ENCODE measurements at places on chromosomes 5 and 9. TPM values are rescaled to one million over a fixed set of nuclear protein-coding genes. Genes with fewer than 3 reads are reported as not detected.

The CYFIP2 gene
- 228 TPM for total RNA-seq

The S1PR3 gene
- total RNA-seq, result 15.5 TPM

The INSL6 gene
- not detected for total RNA-seq

The PCDHA2 gene
- 4.5 TPM for total RNA-seq

The C5orf15 gene
- 64.5 TPM for total RNA-seq

The DND1 gene
- 1.0 TPM for total RNA-seq

The FIBCD1 gene
- 4.0 TPM for total RNA-seq

The TPM2 gene
- total RNA-seq, result 899 TPM

The KCNIP1 gene
- total RNA-seq, result 0.09 TPM

The PCAT7 gene
- total RNA-seq, result 24.4 TPM

The C6 gene
- total RNA-seq, result 0.27 TPM

The FCHSD1 gene
- total RNA-seq, result 24.9 TPM

The RLN1 gene
- not detected for total RNA-seq

The LRRC19 gene
- total RNA-seq, result not detected

The SHC3 gene
- 0.53 TPM for total RNA-seq

The GNA14 gene
- total RNA-seq, result 0.21 TPM

The UBE2QL1 gene
- total RNA-seq, result 5.9 TPM

The PCDHGA12 gene
- 1.7 TPM for total RNA-seq

The GADD45G gene
- total RNA-seq, result 34.6 TPM

The CDKN2A gene
- 0.25 TPM for total RNA-seq

The FRMD3 gene
- total RNA-seq, result 74.1 TPM

The IL3 gene
- total RNA-seq, result not detected

The TRIM23 gene
- total RNA-seq, result 17.6 TPM

The PBX3 gene
- total RNA-seq, result 293 TPM

The CAVIN4 gene
- 2.4 TPM for total RNA-seq

The SPATA31A3 gene
- total RNA-seq, result not detected

The KIF20A gene
- total RNA-seq, result 106 TPM

The WNT8A gene
- total RNA-seq, result not detected

The PCDHGA1 gene
- 2.3 TPM for total RNA-seq

The IFNA21 gene
- not detected for total RNA-seq

The PCDHGA4 gene
- total RNA-seq, result 1.8 TPM

The LHX3 gene
- total RNA-seq, result not detected

The CATSPER3 gene
- total RNA-seq, result 0.07 TPM

The C1QTNF3 gene
- total RNA-seq, result 4.6 TPM

The GZMA gene
- not detected for total RNA-seq

The ADAMTSL2 gene
- total RNA-seq, result 27.2 TPM

The GARIN3 gene
- total RNA-seq, result not detected

The FREM1 gene
- 54.4 TPM for total RNA-seq

The UGT3A2 gene
- 2.8 TPM for total RNA-seq

The WDR5 gene
- total RNA-seq, result 26.0 TPM

The PTPN3 gene
- 2.2 TPM for total RNA-seq

The VCAN gene
- total RNA-seq, result 414 TPM

The PCDHGB5 gene
- 1.2 TPM for total RNA-seq

The BARHL1 gene
- not detected for total RNA-seq

The TOPORS gene
- total RNA-seq, result 14.1 TPM

The ADAMTSL1 gene
- total RNA-seq, result 63.0 TPM

The DMRT2 gene
- total RNA-seq, result not detected

The CDC20B gene
- total RNA-seq, result 0.32 TPM

The BNC2 gene
- total RNA-seq, result 0.54 TPM

The FOXD4L4 gene
- 0.42 TPM for total RNA-seq

The COL5A1 gene
- total RNA-seq, result 129 TPM

The CAMK2A gene
- 34.6 TPM for total RNA-seq
